ENCODE measurements at places on chromosomes 6 and 20.
A peak's percentile ranks its signal among the peaks of the same experiment; 100 is the strongest.

- no peak for DNase-seq
Measured at GRCh38 chr6:84362193-84362821, 134.9 kb upstream of the CEP162 start.

GRCh38 chr6:156395276-156395675 is 381.9 kb upstream of the ARID1B start:
- no peak for DNase-seq

DNA sequence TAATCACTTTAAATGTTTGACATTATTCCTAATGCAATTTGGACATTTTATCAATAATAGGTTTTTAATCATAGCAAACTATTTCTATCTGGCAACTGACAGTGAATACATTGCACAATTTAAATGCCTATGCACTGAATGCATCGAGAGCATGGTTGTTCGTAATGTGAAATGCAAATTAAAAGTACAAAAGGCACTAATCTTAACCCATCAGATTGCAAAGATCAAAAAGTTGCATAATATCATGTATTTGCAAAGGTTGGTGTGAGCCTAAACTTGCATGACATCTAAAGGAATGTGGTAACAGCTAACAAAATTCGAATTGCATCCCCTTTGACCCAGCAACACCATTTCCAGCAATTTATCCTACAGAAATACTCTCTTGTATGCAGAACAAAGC is 469.9 kb upstream of the IRAK1BP1 start:
- DNase-seq: no peak

DNA sequence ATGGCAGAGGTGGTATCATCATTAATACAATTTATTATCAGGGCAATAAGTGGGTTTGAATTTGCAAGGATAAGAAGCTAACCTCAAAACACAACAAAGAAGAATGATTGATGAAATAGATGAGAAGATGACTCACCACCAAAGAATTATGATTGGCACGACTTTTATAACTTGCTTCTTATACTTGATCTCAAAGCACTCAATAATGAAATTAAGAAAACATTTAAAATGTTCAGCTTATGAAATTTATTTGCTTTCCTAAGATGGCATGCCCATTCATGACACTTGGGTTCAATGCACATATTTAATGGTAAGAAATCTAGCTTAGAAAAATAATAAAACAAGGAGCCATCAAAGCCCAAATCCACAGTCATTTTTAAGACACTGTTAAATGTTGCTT is 477.5 kb downstream of the GJA1 start:
- no peak for DNase-seq

GRCh38 chr20:59604741-59605600 is 631 bp downstream of the PHACTR3 start:
- no peak for DNase-seq

DNA sequence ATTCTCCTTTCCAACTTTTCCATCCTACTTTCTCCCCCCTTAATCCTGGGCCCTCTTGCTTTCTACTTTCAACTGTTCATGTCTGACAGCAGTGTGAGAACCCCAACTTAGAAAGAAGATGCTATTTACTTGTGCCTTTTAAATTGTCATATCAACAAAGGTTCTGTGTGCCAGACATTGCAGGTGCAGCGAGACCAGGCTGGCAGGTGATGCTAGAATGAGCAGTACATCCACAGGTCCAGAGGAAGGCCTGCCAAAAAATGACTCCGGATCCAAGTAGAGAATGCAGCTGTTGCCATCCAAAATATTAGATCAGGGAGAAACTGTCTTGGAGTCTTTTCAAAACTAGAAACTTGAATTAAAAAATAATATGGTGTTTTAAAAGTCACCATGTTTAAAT is 510.5 kb downstream of the LMBRD1 start:
- no peak for DNase-seq

GRCh38 chr6:149867876-149868640 is 3.9 kb upstream of the LRP11 start:
- no peak for DNase-seq

DNA sequence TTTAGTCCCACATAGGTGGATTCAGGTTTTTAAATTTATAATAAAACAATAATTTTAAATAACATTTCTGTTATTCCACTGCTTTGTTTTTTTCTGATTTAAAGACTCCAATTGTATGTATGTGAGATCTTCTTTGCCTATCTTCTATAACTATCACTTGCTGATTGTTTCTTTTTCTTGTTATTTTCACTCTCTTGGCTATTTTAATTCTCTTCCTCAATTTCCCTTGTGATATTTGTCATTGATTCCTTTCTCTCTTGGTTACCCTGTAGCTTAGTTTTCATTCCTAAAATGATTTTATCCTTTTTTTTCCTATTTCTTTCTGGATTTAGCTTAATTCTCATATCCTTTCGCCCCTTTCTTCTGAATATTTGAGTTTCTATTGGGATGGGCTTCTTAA is 227.3 kb upstream of the TENT5A start:
- DNase-seq: no peak

DNA sequence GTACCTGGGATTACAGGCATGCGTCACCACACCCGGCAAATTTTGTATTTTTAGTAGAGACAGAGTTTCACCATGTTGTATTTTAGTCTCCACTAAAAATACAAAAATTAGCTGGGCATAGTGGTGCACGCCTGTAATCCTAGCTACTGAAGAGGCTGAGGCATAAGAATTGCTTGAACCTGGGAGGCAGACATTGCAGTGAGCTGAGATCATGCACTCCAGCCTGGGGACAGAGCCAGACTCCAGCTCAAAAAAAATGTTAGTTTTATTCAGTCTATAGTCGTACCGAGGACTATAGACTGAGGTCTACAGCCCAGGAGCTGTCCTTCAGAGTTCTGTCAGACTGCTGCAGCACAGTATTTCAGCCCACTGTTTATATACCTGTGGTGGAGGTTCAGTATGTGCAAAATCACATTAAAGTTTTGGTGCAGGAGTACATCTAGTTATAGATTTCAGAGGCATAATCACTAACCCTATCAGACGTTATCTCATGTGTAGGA is 3.6 kb upstream of the CASP8AP2 start:
- no peak for DNase-seq

GRCh38 chr6:56311533-56312448 is 64.4 kb upstream of the COL21A1 start:
- no peak for DNase-seq

DNA sequence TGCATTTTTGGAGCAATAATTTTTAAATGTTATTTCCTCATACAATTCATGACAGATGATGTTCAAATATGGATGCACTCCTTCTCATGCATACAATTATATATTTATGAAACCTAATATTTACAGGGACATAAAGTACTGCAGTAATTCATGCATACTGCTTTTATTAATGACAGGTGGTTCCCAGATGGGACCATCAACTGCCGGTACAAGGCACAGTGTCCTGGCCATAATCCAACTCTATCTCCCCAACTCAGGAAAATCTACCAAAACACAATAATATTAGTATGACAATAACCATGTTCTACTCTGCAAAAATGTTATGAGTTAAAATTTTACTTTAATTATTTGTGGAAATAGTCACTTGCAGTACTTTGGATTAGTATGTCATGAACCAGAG is 77.8 kb downstream of the VIP start:
- no peak for DNase-seq

DNA sequence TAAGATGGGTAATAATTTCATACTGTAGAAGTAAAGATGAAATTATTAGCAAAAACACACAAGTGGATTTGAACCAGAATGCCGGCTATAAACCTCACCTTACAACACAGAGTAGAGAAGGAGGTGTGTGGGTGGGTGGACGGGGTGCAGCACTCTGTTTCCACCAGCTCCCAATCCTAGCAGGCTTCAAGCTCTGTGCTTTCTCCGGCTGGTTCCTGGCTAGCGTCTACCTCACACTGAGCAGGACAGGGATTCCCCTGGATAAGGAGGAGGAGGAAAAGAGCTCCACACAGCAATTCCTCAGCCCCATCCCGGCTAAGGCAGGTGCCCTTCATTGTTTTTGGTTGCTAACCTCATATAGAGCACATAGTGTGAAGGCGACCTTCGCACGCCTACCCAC is 453.3 kb downstream of the C6orf118 start:
- no peak for DNase-seq

DNA sequence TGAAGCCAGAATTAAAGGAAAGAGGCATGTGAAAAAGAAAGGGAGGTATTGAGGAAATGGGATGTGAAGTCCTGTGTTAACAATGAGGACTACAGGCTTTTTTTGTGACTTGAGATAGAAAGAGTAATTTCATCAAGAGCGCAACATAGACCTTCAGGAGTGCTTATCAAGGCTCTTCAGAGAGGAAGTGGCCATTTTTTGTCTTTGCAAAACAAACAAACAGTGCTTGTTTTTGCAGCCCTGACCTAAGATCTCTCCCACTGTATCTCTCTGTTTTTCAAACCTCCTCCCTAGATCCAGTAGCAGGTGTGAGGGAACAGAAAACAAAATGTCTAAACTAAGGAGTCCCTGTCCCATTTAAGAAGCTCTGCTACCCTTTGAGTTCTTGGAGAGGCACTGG is 710.3 kb upstream of the MARCKS start:
- no peak for DNase-seq

- DNase-seq: no peak
Measured at GRCh38 chr6:167803816-167804215, 22.9 kb upstream of the AFDN start.

GRCh38 chr6:138526822-138527235 is 27.5 kb upstream of the NHSL1 start:
- no peak for DNase-seq

- no peak for DNase-seq
Measured at GRCh38 chr6:167984876-167985604, 12.4 kb upstream of the KIF25 start.

DNA sequence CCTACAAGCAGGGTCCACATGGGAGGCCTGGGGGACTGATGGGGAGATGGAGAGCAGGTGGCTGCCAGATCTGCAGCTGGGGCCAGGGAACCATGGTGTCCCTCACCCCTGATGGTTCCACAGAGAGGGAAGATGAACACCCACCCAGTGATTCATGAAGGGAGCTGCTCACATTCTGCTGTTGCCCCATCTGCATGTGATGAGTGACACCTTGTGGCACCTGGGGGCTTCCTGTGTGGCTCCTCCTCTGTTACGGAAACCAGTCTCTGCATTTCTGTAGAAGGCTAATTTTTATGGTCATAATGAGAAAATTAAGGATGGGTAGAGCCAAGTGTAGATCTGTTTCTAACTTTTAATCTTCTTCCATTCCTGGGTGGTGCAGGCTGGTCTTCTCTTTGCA is 217.1 kb downstream of the SMOC2 start:
- no peak for DNase-seq

GRCh38 chr20:44646023-44646640 is 5.4 kb downstream of the ADA start:
- no peak for DNase-seq

DNA sequence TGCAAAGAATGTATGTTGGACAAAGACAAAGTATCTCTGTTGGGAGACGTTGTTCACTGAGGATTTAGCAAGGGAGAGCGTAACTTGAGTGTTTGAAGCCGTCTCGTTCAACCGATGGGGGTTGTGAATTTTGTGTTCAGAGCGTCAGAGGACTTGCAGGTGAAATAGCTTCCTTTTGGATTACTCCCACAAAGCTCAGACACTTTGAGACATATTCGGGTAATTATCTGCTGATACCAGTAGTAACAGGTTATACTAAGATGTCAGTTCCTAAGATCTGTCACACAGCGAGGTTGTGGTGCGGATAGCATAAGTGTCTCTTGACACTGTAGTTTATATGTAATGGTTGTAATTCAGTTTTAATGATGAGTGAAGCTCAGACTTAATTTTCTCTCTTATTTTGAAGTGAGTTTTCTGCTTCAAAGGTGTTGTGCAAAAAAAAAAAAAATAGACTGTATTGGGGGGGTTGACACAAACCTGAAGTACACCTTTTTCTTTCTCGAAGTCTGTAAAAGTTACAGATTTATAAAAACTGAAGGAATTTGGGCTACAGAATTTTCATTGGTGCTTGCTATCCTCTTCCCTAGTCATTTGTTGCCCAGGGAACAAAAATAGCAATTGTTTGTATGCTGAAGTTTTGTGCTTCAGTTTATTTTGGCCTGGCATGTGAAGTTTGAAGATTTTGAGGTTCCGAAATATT is 1.7 kb downstream of the ASXL1 start:
- no peak for DNase-seq

DNA sequence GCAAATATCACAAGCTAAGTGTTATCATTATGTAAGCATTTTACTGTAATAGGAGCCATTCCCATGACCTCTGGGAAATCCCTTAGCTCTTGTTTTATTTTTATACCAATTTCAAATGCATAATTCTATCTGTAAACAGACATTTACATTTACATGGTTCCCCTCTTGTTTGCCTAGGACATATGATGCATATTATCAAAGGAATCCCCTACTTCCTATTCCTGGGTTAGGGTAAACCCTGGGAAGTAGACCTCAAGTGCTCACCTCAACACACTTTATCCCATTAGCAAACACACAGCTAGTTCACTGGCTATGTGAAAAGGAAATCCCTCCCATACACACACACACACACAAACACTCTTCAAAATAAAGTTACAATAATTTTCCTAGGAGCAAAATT is 27.1 kb downstream of the PDE10A start:
- DNase-seq: no peak

GRCh38 chr6:143395699-143396098 is 54.8 kb downstream of the ADAT2 start:
- DNase-seq: no peak

DNA sequence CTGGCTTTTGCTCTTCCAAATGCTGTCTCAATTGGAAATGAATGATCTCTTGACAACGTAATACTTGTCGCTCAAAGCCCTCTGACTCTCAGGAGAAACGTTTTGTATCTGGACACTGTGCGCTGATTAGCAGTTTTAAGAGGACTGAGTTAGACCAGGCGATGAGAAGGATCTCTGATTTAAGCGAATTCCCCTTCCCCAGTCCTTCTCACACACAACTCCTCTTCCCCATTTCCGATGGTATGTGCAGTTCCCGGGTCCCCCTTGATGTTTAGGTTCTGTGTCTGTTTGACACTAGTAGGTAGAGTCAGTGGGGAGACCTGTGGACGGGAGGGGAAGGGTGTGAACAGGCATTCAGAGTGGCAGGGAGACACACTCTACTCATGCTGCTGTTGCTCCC is 2.5 kb downstream of the ZDHHC14 start:
- DNase-seq: no peak

GRCh38 chr20:50560867-50561266 is 50.7 kb downstream of the PTPN1 start:
- no peak for DNase-seq

GRCh38 chr20:49507741-49508434 is 25.4 kb upstream of the KCNB1 start:
- peak; percentile 14 for DNase-seq
